Uterus (tissue), 4 donors: ENCODE measurements at places on chromosomes 16 and 17. TPM values are rescaled to one million over a fixed set of nuclear protein-coding genes. Genes with fewer than 3 reads are reported as not detected.

Gene DOC2B
- 45.3 TPM for total RNA-seq

Gene LMF1
- 29.5 TPM for total RNA-seq

DNA sequence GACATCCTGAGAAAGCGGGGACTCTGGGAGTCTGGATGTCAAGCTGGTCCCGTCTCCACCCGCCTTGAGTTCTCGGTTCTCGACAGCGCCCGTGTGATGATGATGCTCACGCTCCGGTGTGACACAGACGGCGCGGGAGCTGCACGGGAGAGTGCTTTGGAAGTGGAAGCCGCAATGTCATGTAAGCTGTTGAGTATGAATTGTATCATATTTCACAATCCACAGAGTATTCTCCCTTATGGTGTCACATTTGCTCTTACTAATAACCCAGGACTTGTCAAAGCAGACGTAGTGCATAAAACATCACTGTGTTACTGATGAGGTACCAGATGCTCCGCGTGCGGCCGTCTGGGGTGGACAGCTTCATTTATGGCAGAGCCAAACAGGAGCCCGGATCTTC lies 217.5 kb upstream of the CHMP6 start:
- H3K4me3 ChIP-seq = no peak overlapping the region
- H3K36me3 ChIP-seq = no peaks in the 10 kb centered on the region
- DNase-seq = no peak
- H3K27me3 ChIP-seq = no peaks in the 10 kb centered on the region
- no peak overlapping the region for H3K27ac ChIP-seq

Gene ESRP2
- 0.29 TPM for total RNA-seq

Gene ATP2A1
- 1.6 TPM for total RNA-seq

DNA sequence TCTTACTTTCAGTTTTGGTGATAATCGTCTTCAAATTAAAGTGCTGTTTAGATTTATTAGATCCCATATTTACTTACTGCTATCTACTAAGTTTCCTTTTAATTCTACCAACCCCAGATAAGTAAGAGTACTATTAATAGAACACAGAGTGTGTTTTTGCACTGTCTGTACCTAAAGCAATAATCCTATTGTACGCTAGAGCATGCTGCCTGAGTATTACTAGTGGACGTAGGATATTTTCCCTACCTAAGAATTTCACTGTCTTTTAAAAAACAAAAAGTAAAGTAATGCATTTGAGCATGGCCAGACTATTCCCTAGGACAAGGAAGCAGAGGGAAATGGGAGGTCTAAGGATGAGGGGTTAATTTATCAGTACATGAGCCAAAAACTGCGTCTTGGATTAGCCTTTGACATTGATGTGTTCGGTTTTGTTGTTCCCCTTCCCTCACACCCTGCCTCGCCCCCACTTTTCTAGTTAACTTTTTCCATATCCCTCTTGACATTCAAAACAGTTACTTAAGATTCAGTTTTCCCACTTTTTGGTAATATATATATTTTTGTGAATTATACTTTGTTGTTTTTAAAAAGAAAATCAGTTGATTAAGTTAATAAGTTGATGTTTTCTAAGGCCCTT lies 56.8 kb downstream of the HLF start:
- no peak for DNase-seq
- no peak overlapping the region for H3K4me3 ChIP-seq
- peak overlapping the region; percentile 46 for H3K27ac ChIP-seq
- no peaks in the 10 kb centered on the region for H3K4me1 ChIP-seq
- H3K36me3 ChIP-seq = no peaks in the 10 kb centered on the region

GRCh38 chr17:64289741-64290141 lies 26.7 kb upstream of the TEX2 start:
- H3K4me1 ChIP-seq = no peaks in the 10 kb centered on the region
- no peaks in the 10 kb centered on the region for H3K27me3 ChIP-seq
- no peak overlapping the region for H3K27ac ChIP-seq
